Retinal pigment epithelial cell (primary cell): ENCODE measurements at places on chromosomes 5 and 9.

GRCh38 chr9:112006361-112007020 is 109.9 kb downstream of the UGCG start:
- no peak for DNase-seq

- no peak for DNase-seq
Observed at GRCh38 chr9:121298689-121299466, 30.9 kb downstream of the GSN start.

DNA sequence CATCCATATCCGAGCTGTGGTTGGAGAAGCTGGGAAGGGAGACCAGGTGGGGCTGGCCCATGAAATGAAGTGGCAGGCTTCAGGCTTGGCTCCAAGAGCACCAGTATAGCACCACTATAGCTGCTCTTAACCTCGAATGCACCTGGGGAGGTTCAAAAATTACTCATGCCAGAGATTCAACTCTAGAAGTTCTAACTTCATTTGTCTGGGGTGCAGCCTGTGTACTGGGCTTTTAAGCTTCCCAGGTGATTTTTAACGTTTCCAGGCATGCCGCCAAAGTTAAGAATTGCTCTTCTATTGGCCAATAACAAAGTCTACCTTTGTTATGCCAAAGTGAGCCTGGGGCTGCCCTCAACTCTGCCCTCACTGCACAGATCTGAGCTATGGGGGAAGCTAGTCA is 458 bp downstream of the PRSS3 start:
- DNase-seq: no peak

GRCh38 chr9:2765250-2765880 is 48.1 kb downstream of the KCNV2 start:
- no peak for DNase-seq

GRCh38 chr9:121260457-121261106 is 7.4 kb upstream of the GSN start:
- no peak for DNase-seq

DNA sequence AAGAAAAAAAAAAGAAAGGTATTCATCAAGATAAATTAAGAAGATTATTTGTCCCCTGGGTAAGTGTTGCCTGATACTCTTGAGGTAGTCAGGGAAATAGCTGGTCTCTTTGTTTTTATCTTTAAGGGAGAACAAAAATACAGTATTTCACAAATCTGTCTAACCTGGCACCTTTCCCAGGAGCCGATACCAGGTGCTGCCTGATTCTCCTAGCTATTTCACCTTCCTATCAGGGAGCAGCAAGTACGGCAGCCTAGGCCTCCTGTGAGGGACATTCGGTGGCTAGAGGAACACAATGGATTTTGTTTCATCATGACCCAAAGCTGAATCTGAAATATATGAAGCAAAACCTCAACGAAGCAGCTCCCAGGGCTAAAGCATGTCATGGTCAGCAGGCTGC is 86.0 kb downstream of the TARS1 start:
- no peak for DNase-seq

- DNase-seq: no peak
Observed at GRCh38 chr9:23674016-23674585, 151.9 kb downstream of the ELAVL2 start.

- DNase-seq: no peak
Observed at GRCh38 chr5:95084757-95085156, 200.1 kb downstream of the MCTP1 start.

DNA sequence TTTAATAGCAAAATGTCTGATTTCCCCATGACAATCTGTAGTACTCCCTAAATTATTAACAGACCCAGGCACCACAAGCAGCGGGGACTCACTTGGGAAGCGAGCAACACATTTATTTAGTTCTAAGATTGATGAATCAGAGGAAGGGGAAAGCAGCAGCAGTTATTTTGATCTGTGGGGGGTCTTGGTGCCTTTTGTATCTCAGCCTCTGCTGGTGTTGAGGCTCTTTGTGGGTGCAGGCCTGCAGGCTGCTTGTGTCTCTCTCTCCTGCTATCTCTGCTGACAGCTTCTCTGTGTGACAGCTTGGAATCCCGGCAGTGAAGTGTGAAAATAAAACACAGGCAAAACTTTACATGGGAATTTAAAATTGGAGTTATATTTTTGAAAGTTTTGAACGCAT is 878.2 kb upstream of the DMAC1 start:
- DNase-seq: no peak

DNA sequence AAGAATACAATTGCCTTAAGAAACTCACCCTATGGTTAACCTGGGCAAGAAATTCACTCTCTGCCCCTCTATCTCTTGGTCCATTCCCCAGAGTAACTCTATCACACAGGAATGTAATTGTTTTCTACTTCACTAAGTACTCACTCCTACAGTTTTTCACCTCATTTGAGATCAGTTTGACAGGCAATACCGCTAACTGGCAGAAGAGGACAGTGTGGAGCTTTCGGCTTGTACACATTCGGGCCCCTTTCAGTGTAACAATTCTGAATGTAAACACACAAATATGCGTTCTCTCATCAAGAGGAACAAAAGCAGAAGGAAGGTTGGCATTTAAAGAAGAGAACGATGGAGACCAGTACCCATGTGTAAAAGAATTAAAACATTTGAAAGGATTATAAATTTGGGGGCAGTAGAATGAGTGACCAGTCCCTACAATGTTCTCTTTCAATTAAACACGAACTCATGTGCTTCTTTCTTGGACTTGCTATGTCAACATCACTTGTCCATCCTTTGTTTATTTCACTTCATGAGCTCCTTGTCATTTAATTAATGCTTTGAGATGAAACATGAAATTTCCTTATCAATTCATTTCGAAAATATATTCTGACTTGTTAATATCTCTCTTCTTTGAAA is 188.5 kb upstream of the GRAMD2B start:
- peak; percentile 34 for DNase-seq

GRCh38 chr5:91079037-91079436 is 304.1 kb downstream of the ARRDC3 start:
- DNase-seq: no peak

DNA sequence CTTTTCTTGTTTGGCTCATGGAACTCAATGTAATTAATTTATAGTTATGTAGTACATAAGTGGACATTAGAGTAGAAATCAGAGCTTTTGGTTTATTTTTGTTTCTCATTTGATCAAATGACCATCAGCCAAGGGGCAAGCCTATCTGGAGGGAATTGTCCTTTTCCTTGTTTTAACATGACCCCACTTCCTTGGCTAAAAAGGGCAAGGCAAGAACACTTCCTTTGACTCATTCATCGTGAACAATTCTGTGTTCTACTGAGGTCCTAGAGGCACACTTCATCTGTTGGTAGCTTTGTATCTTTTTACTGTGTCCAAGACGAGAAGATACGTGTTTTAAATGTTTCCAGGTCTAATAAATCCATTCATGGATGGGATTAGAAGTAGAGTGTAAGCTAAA is 148.9 kb downstream of the ARHGEF28 start:
- no peak for DNase-seq

GRCh38 chr5:82327941-82328340 is 49.8 kb upstream of the RPS23 start:
- no peak for DNase-seq

DNA sequence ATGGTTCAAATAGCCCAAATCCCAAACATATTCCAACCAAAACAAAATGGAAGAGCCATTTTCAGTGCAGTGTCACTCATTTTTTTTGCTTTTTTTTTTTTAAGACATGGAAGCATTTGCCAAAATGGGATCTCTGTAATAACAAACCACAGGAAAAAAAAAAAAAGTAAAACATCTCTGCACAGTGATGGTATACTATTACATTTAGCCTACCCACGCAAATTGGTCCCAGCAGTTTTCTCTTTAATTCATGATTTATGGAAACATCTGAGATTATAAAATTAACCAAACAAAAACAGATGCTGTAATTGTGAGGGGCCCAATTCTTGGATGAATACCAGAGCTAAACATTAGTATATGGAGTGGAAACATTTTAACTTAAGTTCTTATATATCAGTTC is 566.6 kb downstream of the ZNF608 start:
- no peak for DNase-seq

- DNase-seq: no peak
Observed at GRCh38 chr9:8030095-8030494, 230.5 kb upstream of the DMAC1 start.

DNA sequence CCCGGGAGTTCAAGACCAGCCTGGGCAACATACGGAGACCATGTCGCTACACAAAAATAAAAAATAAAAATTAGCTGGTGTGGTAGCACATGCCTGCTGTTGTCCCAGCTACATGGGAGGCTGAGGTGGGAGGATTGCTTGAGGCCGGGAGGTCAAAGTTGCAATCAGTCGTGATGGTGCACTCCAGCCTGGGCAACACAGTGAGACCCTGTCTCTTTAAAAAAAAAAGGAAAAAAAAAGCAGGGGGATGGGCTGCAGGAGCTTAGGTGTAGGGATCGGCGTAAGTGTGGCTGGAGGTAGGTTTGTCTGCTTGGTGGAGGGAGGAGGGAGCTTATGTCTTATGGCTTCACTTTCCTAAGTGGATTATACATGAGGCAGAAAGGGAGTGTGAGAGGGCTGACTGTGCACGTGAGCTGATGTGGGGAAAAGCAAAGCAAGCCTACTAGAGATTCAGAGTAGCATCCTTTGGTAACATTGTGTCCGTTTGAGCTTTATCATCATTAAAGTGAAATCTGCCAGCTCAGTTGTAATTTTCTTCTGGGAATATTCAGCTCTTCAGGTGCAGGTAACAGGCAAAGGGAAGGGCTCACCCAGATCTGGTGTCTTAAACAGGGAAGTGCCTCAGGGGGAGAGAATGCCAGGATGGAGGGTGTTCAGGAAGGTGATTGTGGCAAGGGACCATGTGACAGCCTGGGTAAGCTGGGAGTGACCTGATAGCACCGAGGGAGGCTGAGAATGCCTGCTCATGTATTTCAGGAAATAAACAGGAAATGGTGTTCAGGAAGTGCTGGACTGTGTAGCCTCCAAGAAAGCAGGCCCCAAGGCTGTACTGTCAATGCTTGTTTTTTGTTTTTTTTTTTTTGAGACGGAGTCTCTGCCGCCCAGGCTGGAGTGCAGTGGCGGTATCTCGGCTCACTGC is 17.6 kb upstream of the SETX start:
- DNase-seq: no peak

GRCh38 chr9:115024925-115025535 is 92.9 kb downstream of the TNC start:
- DNase-seq: no peak

- no peak for DNase-seq
Observed at GRCh38 chr5:14669975-14670374, 5.5 kb downstream of the OTULIN start.

- no peak for DNase-seq
Observed at GRCh38 chr9:114372921-114373448, 14.8 kb downstream of the AKNA start.

- no peak for DNase-seq
Observed at GRCh38 chr5:69502367-69502766, 9.8 kb downstream of the OCLN start.

DNA sequence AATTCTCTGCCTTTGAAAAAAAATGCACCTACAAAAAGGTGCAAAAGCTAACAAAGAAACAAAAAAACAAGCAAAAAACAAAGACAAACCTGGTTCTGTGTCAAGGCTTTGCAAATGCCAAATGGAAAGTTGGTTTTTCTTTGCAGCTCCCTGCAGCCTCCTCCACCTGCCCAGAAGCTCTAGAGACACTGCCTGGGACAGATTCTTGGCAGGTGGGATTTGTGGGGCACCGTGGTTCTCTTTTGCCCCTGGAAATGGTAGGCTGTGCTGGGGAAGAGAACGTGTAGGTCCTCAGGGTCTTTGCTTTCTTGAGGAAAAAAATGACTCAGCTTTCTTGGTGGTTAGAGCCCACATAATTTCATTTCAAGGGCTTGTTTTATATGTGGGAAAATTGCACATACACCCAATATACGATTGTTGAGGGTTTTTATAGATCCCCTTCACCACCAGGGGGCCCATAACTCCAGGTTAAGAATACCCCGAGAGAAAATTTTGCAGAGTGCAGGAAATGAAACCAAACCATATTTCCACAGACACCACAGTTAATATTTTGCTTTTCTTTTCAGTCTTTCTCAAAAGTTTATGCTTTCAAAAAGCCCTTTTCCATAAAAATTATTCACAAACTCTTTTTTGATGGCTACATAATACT is 58.7 kb downstream of the NXNL2 start:
- DNase-seq: no peak

- DNase-seq: no peak
Observed at GRCh38 chr5:138867011-138867410, 8.1 kb downstream of the LRRTM2 start.

- no peak for DNase-seq
Observed at GRCh38 chr5:9765419-9766140, 135.4 kb upstream of the TAS2R1 start.

DNA sequence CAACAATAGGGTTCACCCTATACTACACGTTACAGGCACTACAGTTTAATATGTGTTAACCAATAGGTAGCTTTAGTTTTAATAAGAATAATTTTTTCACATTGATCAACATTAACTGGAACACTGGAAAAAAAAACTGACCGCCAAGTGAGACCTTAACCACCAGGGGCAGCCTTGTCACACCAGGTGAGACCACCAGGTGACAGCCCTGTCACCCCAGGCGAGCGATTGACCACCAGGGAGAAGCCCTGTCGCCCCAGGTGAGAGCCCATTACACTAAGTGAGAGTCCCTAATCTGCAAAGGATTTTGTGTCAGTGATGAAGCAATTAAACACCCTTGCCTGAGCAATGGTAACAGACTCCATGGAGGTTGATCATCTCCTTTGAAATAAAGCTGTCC is 75.4 kb upstream of the SYK start:
- no peak for DNase-seq

DNA sequence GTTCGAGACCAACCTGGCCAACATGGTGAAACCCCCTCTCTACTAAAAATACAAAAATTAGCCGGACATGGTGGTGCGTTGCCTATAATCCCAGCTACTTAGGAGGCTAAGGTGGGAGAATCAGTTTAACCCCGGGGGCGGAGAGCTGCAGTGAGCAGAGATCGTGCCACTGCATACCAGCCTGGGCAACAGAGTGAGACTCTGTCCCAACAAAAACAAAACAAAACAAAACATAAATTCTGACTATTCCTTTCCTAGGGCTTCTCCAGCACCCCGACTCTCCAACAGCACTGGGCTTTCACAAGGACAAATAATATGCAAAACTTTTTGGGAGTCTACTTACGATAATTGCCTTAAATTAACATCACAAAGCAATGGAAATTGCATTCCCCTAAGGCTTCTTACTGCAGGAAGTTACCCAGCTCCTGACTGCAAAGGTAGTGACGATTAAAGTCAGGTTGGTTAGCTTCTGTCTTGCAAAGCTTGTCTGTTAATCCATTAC is 15.9 kb upstream of the CDKN2AIPNL start:
- DNase-seq: no peak

- no peak for DNase-seq
Observed at GRCh38 chr5:157575381-157576020, at the start of gene ADAM19. ADAM19 (minus strand) TSS chr5:157575775; CDS start chr5:157575696, 79 bp downstream.
